Stimulated activated CD8-positive, alpha-beta memory T cell treated with anti-CD3 and anti-CD28 coated beads, Interleukin-15, amount 100 ng/mL, for 48 hours (primary cell): ENCODE measurements at places on chromosomes 1 and 21.

DNA sequence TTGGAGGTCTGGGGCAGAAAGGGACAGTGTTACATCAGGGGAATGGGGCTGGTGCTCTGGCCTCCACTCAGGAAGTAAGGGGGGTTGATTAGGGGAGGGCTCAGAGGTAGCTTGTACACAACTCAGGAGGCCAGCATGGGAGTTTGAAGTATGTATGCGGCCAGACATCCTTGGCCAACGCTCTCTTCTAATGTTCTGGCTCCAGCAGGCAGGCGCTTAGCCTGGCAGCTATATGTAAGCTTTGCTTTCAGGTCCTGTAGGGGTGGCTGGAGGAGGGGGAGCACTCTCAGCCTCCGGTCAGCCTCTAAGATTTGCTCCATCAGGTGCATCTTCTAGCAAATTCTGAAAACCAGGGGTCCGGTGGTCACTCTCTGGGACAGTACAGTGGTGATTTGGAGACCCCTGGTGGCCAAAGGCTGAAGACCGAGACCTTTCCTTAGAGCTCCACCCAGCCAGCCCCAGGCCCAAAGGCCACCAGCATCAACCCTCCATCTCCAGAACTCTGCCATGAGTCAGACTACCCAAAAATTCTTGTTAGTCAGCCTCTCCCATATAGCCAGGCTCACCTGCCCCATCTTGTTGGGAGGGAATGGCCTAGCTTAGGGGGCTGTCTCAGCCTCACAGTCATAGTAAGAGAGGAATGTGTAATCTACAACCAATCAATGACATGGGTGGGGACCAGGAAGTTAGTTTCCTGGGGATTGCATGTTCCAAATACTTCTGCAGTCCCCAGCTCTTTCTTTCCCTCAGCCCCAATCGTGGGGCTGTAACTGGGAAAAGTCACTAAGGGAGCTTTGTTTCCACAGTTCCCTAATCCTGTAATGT is 9.7 kb upstream of the COL8A2 start:
- DNase-seq, result no peak

DNA sequence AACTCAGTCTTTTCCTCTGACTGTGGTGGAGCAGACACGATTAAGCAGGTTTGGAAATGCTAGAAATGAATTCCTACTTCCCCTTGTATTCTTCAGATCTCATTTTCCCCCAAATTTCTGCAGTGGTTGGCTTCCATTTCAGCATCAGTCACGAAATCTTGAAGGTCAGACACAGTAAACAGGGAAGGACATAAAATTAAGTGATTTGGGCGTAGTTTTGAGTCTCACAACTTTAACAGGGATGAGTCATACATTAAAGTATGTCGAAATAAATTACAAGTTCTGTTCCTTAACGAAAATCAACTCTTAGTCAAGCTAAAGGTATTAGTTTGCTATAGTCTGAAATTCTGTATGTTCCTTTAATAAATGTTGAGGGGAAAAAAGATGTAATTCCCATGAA is 61.1 kb downstream of the HNRNPR start:
- DNase-seq, result no peak

- peak; percentile 63 for DNase-seq
Measured at GRCh38 chr1:156356875-156357534, 12.0 kb upstream of the RHBG start.

GRCh38 chr1:1393428-1393827 is 5.7 kb downstream of the CCNL2 start:
- DNase-seq, result no peak

DNA sequence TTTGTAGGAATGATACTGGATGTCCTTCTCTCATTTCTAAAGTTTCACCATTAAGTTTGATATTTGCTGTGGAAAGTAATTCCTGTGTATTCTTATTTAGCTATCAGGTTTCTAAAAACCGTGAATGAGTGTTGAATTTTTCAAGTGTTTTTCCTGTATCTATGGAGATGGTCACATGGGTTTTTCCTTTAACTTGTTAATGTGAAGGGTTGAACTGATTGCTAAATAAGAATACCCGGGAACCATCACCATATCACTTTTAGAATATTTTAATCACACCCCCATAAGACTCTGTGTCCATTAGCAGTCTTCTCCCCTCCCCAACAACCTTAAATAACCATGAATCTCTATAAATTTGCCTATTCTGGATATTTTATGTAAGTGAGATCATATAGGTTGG is 16.5 kb upstream of the ASAP3 start:
- DNase-seq, result no peak

- no peak for DNase-seq
Measured at GRCh38 chr1:24513706-24514105, 11.1 kb downstream of the RCAN3 start.

GRCh38 chr1:29808141-29808995 is 572.0 kb downstream of the PTPRU start:
- DNase-seq, result no peak

DNA sequence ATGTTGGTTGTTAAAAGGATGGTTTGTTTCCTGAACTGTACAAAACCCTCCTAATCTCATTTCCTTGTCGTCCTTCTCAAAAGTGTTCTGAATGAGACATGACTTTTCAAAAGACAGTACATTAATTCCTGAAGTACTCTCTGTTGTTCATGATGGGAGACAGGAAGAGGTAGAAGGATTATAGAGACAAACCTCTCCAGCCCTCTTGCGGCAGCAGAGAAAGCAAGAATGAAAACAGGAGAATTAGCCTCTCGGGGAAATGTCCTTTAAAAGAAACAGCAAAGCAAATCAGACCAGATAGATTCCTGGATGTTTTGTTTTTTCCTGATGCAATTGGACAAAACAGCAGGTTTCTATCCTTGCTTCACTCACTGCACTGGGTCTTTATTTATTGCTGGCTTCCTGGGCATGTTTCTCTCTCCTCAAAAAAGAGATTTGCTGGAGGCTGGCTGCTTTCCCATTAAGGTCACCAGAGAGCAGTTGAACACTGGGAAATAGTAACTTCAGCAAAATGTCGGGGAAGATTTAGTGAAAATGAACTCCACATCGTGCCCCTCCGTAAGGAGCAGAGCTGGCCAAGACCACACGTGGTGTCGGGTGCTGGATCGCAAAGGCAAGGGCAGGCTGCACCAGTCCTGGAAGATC is 145.8 kb upstream of the SYT6 start:
- DNase-seq, result no peak

DNA sequence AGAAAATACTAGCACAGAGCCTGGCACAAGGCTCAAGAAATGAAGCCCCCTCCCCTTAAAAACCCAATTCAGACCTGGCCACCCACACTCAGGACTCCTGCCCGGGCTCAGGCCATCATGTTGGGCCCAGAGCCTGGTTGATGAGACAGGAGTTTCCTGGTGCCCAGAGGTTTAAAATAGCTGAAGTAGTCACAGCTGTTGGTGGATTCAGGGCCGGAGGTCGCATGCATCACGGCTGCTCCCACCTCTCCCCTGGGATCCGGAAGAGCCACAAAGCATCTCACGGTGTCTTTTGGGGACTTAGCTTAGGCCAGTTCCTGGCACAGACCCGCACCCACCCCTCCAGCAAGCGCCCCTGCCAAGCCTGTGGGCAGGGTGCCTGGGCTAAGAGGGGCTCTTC is 2.6 kb upstream of the PADI2 start:
- no peak for DNase-seq

GRCh38 chr1:80202118-80202517 is 1195.6 kb upstream of the ADGRL4 start:
- DNase-seq, result no peak

- DNase-seq, result no peak
Measured at GRCh38 chr1:236494082-236494481, 29.7 kb upstream of the LGALS8 start.

DNA sequence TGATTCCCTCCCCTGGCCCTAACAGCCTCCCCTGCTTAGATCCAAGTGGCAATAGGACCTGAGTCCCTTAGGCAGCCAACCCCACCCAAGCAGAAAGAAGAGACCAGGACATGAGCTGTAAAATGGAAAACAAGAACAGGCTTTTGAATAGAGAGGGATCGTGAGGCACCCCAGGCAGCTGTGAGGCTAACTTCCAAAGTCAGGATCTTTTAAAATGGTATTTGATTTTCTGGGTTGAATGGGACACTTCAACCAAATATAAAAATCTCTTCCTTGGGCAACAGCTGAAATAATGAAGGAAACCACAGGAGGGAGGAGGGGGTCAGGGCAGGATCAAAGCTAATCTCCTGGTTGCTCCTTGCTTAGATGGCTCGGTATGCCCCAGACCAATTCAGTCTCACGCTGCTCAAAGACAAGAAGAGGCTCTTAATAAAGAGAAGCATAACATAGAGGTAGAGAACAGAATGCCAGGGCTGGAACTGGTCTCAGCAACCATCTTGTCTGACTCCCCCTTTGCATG is 28.6 kb upstream of the AVPR1B start:
- no peak for DNase-seq

GRCh38 chr1:71583756-71584155 is 502.9 kb upstream of the ZRANB2 start:
- no peak for DNase-seq

GRCh38 chr21:15444118-15444960 is 285.4 kb upstream of the USP25 start:
- no peak for DNase-seq

GRCh38 chr1:36609241-36610027 is 126.7 kb upstream of the CSF3R start:
- DNase-seq, result peak; percentile 13

DNA sequence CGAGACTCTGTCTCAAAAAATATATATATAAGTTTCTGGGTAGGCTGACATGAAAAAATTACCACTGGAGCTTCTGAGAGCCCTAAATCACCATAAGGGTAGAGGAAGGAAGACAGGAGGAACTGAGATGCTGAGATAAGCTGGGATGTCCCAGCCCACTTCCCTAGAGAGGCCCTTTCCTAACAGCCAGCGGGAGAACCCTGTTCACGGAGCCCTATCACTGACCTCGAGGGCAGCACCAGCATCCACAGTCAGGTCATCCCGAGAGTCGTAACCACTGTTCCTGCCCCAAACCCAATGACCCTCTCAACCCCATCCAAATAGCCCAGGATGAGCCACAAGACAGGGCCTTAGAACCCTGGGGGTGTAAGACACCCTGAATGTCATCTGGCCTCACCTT is 77.5 kb downstream of the CD34 start:
- DNase-seq, result no peak

DNA sequence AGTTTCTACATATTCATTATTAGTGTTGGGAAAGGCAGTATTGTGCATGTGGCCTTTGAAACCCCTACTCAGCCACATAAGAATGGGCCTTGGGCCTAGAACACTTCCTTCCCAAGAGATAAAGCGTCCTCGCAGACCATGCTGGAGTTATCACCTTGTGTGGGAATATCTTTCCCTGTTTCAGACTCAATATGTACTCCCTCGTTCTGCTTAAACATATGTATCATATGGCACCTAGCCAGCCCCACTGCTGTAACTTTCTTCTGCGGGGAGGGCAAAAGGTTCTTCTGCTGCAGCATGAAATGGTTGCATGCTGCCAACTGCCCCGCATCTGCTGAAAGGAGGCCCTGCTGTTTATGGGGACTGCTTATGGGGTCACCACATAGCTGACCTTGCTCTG is 92.0 kb downstream of the CRB1 start:
- DNase-seq, result no peak

GRCh38 chr1:117618450-117619122 is 12.7 kb downstream of the TENT5C start:
- no peak for DNase-seq

GRCh38 chr1:11766429-11766776 is 4.4 kb downstream of the C1orf167 start:
- no peak for DNase-seq

DNA sequence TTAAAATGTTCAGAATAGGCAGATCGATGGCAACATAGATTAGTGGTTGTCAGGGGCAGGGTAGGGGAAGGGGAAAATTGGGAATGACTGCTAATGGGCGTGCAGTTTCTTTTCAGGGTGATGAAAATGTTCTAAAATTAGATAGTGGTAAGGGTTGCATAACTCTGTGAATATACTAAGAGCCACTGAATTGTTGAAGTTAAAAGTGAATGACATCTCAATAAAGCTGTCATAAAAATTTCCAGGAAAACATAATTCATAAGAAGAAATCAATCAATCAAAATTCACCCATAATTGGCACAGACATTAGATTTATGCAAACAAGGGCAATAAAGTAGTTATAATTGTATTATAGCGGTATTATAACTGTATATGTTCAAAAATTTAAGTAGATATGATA is 228.2 kb downstream of the PCP4 start:
- DNase-seq, result no peak

DNA sequence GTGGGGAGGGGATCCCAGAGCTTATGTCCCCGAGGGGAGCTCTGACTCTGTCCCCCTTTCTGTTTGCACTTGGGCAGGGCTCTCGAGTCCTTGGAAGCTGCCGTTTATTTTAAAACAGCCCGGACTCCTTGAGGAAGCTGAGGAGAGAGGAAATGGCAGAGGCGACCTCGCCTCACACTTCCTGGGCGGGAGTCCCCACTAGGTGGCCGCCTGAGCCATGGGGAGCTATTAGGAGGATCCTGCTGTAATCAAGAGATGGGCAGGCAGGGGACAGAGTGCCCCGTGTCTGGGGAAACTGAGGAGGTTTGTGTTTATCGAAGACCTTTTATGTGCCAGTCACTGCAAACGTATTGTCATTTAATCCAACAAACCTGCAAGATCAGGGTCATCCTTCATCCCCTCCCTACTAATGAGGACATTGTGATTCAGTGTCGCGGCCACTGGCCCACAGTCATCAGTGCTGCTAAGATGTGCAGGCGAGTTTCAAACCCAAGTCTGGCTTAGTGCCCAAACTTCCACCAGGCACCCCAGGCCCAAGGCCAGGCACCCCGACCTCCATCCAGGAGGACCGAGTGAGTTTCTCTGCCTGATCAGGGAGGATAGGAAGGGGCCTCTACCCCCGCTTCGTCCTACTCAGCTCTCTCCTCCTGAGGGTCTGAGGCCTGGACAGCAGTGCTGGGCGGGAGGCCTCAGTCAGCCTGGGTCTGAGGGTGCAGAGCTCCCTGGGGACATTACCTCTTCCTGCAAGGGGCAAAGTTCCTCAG is 316.9 kb upstream of the VAMP3 start:
- DNase-seq, result no peak

- no peak for DNase-seq
Measured at GRCh38 chr1:28971980-28972771, 57.8 kb downstream of the EPB41 start.

GRCh38 chr1:199356561-199356960 is 670.9 kb upstream of the NR5A2 start:
- no peak for DNase-seq

DNA sequence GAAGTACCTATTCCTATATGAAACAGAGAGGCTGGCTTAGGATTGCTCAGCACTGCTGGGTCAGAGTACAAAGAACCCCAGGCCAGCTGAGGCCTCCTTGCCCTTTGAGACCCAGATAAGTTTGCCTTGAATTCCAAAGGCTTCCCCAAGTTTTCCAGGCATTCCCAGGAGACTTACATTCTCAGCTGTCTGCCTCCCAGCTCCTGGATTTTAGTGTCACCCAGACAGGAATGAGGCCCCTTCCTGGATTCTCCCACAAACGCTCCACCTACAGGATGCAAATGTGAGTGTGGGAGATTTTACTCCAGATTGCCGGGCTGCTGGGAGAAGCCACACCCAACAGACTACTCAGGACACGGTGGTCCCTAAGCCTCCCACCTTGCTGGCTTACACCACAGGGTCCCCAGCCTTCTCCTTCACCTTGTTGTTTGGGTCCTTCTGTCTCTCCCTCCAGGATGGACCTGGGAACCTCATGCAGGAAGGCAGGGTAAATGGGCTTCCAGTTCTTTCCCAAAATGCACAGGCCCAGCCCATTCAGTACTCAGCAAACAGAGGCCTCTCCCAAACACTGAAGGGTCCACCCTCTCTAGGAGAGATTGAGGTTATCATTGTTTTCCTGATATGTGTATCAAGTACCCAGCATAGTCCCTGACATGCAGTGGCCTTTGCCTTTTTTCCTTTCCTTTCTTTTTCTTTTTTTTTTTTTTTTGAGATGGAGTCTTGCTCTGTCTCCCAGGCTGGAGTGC is 10.6 kb downstream of the RHBG start:
- no peak for DNase-seq
